ENCODE measurements at places on chromosomes 5 and 9.
A peak's percentile ranks its signal among the peaks of the same experiment; 100 is the strongest.

DNA sequence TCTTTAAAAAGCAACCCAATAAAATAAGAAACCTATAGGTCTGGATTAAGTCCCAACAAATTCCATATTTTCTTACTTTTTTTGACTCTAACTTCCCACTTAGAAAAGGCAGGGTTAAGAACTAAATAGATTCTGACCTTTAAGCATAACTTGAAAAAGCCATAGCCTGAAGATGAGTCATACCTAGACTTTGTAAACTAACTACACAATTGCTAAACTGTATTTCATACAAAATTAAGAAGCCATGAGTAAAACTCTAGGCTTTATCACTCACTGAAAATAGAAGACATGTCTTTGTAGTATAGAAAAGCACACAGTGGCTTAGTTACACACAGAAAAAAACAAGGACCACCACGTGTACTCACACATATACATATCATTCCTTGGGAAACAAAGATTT, 51.5 kb downstream of the MLLT3 start:
- DNase-seq = peak; percentile 37

- DNase-seq = no peak
Measured at GRCh38 chr9:112787978-112788377, 37.4 kb downstream of the SNX30 start.

- peak; percentile 15 for DNase-seq
Measured at GRCh38 chr9:13427587-13427986, 148.1 kb upstream of the MPDZ start.

- DNase-seq = no peak
Measured at GRCh38 chr5:82257729-82258128, 20.4 kb downstream of the RPS23 start.

- no peak for DNase-seq
Measured at GRCh38 chr9:99605016-99605743, 216.5 kb upstream of the NR4A3 start.
